ENCODE measurements at places on chromosomes 4 and X.

GRCh38 chr4:142316025-142316424 is 530.1 kb downstream of the INPP4B start:
- DNase-seq = no peak

DNA sequence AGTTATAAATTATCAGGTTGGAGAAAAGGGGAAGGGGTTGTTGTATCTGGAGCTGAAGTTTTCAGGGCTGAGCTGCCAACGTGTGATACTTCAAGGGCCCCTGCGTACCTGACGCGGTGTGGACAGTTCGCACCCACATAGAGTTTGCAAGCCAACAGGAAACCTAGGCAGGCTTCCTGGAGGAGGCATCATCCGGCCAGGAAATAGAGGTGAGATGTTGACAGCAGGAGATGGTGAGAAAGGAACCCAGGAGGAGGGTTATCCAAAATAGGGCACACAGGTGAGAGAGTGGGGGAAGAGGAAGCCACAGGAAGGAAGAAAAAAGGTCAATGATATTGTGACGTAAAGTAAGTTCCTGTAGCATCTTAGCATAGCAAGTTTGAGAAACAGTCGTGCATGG is 127.2 kb downstream of the DHRSX start:
- DNase-seq = no peak

- DNase-seq = no peak
These were observed 115.1 kb downstream of the FRYL start for GRCh38 chr4:48664938-48665337.

DNA sequence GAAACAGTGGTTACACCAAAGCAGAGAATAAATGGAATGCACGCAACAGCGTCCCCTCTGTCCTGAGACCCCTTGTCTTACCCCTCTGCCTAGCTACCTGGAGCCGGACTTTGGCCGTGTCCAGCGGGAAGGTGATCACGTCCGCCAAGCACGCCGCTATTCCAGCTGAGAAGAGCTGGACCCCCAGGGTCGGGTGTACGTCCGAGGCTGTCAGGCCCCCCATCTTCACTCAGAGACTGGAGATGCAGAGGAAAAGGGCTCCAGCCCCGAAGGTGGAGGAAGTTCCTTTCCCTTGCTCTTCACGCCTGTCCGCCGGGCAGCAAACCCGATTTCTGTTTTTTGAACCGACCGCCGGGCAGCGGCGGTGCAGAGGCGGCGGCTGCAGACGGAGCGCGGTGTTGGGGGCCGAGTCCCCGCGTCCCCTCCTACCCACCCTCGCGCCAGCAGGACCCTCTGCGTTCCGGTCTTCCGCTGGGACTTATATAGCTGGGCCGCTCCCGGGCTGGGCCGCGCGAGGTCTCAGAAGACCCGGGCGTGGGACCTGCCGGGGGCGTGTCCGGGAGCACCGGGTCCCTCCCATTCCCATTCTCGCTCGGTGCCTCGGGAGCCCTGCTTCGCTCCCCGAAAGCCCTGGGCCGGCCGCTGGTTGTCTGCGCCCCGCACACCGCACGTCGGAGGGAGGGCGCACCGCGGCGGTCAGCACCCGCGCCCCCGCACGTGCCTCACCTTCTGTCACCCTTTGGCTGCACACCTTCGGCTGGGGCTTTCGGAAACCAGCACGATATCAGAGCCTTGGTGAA is at the start of gene UCP1:
UCP1 (minus strand) TSS at position 455 of the 800 bp plus-strand sequence; CDS start at position 223, 232 bp downstream.
- no peak for DNase-seq

DNA sequence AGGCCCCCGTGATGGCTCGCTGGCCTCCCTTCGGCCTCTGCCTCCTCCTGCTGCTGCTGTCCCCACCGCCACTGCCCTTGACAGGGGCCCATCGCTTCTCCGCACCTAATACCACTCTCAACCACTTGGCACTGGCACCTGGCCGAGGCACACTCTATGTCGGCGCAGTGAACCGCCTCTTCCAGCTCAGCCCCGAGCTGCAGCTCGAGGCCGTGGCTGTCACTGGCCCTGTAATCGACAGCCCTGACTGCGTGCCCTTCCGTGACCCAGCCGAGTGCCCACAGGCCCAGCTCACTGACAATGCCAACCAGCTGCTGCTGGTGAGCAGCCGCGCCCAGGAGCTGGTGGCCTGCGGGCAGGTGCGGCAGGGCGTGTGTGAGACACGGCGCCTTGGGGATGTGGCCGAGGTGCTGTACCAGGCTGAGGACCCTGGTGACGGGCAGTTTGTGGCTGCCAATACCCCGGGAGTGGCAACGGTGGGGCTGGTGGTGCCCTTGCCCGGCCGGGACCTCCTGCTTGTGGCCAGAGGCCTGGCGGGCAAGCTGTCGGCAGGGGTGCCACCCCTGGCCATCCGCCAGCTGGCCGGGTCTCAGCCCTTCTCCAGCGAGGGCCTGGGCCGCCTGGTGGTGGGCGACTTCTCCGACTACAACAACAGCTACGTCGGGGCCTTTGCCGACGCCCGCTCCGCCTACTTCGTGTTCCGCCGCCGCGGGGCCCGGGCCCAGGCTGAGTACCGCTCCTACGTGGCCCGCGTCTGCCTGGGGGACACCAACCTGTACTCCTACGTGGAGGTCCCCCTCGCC is 3.0 kb downstream of the PLXNB3 start:
- DNase-seq = no peak

GRCh38 chr4:91837608-91838029 is 466.1 kb upstream of the GRID2 start:
- DNase-seq = no peak

DNA sequence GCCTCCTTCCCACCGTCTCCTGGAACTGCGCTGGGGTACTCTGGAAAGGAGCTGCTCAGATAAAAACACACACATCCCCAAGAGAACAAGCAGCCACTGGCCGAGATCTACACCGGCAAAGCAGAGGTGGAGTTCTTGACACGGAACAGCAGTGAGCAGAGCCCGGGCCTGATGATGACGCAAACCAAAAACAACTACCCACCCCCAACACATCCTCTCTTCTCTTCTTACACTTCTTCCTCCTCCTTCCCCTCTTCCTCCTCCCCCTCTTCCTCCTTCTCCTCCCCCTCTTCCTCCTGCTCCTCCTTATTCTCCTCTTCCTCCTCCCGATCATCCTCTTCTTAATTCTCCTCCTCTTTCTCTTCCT is 4.6 kb downstream of the PNMA5 start:
- no peak for DNase-seq

- DNase-seq = no peak
These were observed 136.8 kb downstream of the CHRNA9 start for GRCh38 chr4:40471923-40472322.

DNA sequence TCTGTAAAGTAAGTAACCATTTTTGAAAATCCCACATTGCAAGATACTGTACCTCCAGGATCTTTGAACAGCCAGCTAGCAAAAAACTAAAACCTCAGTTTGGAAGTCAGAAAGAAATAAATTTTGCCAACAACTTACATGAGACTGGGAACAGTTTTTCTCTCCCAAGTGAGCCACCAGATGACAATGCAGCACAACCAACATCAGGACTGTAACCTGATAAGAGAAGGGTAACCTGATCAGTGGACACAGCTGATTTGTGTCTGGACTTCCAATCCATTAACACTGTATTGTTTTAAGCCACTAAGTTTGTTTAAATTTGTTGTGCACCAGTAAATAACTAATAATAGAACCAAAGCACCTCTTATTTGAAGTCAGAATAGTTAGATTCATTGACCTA is 923.3 kb downstream of the FAT4 start:
- DNase-seq = no peak

- no peak for DNase-seq
These were observed 368.7 kb downstream of the GBA3 start for GRCh38 chr4:23061431-23061830.

GRCh38 chrX:53284684-53285447 is 3.5 kb upstream of the IQSEC2 start:
- DNase-seq = peak; percentile 19

GRCh38 chr4:123286903-123287466 is 109.6 kb upstream of the SPRY1 start:
- DNase-seq = no peak

DNA sequence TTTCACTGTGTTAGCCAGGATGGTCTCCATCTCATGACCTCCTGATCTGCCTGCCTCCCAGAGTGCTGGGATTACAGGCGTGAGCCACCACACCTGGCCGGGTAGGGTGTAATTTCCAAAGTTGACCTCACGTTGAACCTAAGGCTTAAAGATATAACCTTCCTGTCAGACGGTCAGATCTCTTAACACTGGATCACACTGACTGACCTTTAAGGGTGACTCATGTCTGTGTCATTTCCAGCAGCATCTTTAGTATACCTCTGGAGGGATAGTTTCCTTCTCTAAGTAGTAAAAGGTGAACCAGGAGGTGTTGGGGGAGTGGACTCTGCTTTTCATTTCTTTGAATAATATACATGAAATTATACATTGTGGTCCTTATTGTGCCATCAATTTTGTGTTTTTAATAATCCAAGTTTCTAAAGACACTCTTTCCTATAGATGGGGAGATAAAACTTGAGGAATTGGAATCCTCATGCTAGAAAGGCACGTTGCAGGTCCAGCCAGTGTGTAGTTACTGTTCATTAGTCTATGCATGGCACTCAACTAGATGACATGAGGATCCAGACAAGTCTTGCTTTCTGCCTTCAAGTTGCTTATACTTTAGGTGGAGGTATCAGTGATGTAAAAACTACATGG is 45.7 kb downstream of the ARHGAP10 start:
- no peak for DNase-seq

- peak; percentile 14 for DNase-seq
These were observed 65.3 kb downstream of the CASP3 start for GRCh38 chr4:184583738-184584502.

DNA sequence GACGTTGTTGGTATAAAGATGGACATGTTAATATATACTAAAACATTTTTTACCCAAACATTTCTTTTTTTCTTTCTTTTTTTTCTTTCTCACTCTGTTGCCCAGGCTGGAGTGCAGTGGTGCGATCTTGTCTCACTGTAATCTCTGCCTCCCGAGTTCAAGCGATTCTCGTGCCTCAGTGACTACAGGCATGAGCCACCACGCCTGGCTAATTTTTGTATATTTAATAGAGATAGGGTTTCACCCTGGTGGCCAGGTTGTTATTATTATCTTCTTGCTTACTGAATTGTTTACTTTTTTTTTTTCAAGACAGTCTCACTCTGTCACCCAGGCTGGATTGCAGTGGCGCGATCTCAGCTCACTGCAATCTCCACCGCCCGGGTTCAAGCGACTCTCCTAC is 68.8 kb downstream of the HOPX start:
- DNase-seq = no peak

GRCh38 chrX:20042221-20042620 is 51.4 kb upstream of the BCLAF3 start:
- DNase-seq = no peak

GRCh38 chr4:147830987-147831386 is 99.1 kb downstream of the ARHGAP10 start:
- DNase-seq = no peak

- no peak for DNase-seq
These were observed 101.8 kb upstream of the CXorf51B start for GRCh38 chrX:146707781-146708180.

DNA sequence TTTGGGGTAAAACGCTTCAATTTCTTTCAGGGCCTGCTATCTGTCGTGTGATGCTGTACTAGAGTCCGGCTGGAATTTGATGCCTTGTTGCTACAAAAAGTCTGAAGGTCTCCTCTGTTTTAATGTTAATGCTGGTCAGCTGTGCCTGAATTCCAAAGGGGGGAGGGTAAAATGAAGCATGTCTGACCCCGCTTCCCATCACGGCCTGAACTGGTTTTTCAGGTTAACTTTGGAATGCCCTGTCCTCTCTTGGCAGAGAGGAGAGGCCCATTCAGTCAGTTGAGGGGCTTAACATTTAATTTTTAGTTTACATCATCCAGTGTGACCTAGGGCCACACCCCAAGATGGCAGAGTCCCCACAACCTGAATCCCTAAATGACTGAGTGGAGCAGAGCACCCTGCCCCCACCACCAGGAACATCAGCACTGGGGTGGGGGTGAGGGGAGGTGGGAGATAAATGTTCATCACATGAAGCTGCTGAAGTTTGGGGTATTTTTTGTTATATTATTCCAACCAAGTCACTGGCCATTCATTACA is 47.9 kb upstream of the GPR78 start:
- DNase-seq = no peak

DNA sequence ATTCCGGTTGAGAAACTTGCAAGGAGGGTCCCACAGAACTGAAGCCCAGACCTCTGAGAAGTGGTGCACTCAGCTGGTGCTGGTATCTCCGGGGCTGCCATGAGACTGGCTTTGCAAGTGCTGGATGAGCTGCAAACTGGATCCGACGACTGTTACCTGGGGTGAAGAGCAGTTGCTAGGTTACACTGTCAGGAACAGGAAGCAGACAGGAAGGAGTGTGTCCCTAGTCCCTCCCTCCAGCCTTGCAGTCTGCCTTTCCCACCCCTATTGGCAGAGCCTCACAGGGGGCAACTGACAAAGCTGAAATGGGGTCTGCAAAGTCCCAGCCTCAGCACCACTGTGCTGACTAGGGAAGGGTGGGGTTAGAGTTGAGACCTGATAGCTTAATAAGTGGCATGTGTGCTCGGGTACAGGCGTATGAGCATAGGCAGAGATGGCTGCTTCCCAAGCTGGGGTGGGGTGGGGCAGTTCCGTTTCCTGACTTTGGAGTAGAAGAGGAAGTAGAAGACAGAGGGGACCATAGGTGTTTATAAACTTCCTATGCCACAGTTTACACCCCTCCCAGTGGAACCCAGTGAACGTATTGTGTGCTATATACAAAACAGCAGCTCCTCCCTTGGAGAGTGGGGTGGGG is 18.0 kb downstream of the PPEF1 start:
- DNase-seq = no peak

DNA sequence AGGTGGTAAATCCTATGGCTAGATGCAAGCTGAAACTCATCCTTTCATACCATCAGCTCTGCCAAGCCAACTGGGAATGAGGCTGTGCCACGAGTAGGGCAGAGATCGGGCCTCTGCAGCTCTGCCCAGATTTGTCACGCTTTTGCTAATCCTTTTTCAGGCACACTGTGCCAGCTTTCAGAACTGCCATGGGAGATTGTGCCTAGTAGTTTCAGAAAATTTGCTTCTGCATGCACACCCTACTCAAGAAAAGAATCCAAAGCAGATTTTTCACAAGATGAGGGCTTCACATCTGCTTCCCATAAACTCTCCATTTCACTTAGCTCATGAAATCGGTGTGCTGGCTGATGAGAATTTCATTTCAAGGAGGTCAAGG is 3.3 kb upstream of the ADH7 start:
- DNase-seq = no peak

GRCh38 chr4:87575408-87575807 is 32.9 kb upstream of the DSPP start:
- DNase-seq = no peak

- DNase-seq = no peak
These were observed 32.5 kb downstream of the FGFBP1 start for GRCh38 chr4:15906020-15906443.

DNA sequence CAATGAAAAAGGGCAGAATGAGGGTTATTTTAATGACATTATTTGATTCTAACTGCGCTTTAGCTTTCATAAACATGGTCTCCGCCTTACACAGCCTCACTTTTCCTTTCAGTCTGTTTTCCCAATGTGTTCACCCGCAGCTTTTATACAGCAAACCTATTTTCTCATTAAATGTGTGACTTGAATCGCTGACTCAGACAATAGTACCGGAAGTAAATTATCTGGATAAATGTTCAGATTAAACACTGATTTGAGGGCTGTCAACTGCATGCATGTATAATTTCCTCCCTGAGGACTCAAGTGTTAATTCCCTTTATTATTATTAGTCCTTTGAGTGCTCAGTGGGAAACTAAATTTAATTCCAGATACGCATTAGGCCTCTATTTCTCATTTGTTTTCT is 117.3 kb downstream of the FAM133A start:
- DNase-seq = no peak
